CD4-positive, alpha-beta T cell treated with Interleukin-12 subunit alpha and Interleukin-12 subunit beta, for 1 hour (primary cell): ENCODE measurements at places on chromosomes 2 and 18.
A peak's percentile ranks its signal among the peaks of the same experiment; 100 is the strongest.

- no peak for DNase-seq
Measured at GRCh38 chr2:226584518-226585055, 215.0 kb downstream of the IRS1 start.

DNA sequence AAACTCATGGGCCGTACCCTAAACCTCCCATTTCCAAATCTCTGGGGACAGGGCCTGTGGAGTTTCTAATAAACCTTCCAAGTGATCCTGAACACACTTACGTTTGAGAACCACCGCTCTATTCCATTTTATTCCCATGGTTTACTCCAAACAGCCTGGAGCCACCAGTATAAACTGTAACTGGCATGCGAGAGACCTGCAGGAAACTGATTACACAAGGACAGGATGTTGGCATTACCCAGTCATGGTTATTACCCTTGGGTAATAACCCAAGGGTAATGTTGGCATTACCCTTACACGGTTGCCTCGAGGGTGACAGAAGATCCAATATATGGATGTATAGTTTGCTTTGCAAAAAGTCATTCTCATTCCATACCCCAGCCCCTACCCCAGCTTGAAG lies 37.0 kb upstream of the YPEL5 start:
- DNase-seq: no peak

- no peak for DNase-seq
Measured at GRCh38 chr18:9683418-9684396, 24.4 kb upstream of the RAB31 start.

DNA sequence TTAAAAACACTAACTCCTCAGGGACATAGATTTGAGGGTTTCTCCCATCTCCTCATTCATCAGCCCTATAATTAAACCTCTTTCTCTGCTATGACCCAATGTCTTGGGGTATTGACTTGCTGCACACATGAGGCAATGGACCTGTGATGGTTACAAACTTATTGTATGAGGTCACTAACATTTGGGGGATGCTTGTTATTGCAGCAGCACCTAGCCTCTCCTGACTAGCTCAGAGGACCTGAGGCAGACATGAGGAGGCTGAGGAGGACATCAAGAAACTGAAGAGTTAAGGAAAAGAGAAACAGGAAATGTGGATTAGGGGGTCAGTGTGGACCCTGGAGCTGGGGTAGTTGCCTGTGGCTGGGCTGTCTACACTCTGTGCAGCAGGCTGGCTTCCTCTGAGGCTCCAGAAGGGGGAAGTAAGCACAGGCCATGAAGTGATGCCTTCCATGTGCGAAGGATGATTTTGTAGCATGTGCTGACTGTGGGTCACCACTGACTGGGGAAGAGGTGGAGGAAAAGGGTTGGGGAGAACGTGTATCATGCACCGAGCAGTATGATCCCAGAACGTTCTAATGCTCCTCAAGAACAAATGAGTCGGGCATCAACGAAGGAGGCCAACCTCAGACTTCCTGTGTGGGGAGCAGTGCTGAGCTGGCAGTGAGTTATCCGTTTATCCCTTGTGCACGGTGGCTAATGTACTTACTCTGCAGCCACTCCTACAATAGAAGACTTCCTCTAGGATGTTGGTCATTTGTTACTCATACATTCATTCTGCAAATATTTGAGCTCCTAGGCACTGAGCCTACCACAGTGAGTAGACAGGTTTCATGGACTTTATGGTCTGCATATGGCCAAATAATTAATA lies 42.1 kb upstream of the RFX8 start:
- DNase-seq: peak; percentile 8
